Stimulated activated CD4-positive, alpha-beta T cell treated with anti-CD3 and anti-CD28 coated beads, TNF-alpha, amount 100 ng/mL, for 1 hour (primary cell): ENCODE measurements at places on chromosomes 6 and 20.
A peak's percentile ranks its signal among the peaks of the same experiment; 100 is the strongest.

GRCh38 chr20:6831461-6831860 is 64.0 kb downstream of the BMP2 start:
- no peak for DNase-seq

- DNase-seq, result no peak
These were observed 165.6 kb upstream of the PRSS16 start for GRCh38 chr6:27081931-27082330.

DNA sequence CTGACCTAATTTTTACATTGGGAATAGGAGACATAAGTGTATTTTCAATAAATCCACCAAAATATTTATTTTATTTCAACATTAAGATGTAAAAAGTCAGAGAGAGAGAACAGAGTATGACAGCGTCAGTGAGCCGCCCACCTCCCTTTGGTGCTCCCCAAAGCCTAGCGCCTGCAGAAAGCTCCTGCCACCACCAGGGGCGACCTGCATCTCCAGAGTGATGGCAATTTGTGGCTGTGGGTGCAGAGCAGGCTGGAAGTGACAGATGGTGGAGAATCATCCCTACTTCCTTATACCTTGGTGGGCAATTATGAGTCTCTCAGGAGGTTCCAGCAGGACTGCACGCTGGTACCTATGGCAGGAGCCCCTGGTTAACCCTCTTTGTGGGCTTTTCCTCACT is 87.3 kb downstream of the PTPRT start:
- DNase-seq, result no peak

DNA sequence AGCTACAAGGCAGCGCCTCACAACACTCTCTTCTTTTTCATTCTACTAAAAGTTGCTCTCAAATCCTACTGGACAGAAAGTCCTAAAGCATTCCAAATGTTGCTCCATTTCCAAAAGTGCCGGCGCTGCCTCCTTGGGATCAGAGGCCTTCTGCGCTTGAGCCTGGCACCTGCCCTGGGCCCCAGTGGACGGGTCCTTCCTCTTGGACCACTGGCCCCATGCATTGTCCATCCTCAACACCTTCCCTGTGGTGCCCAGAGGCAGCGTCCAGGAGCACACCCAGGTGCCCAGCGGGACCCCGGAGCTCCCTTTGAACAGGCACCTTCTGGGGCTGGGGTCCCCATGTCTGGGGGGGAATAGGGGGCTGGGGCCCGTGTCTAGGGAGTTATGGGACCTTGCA is 205.2 kb downstream of the ERMARD start:
- no peak for DNase-seq

GRCh38 chr6:11595903-11596302 is 58.4 kb downstream of the TMEM170B start:
- no peak for DNase-seq

GRCh38 chr6:105781248-105781647 is 304.9 kb upstream of the PRDM1 start:
- peak; percentile 58 for DNase-seq

DNA sequence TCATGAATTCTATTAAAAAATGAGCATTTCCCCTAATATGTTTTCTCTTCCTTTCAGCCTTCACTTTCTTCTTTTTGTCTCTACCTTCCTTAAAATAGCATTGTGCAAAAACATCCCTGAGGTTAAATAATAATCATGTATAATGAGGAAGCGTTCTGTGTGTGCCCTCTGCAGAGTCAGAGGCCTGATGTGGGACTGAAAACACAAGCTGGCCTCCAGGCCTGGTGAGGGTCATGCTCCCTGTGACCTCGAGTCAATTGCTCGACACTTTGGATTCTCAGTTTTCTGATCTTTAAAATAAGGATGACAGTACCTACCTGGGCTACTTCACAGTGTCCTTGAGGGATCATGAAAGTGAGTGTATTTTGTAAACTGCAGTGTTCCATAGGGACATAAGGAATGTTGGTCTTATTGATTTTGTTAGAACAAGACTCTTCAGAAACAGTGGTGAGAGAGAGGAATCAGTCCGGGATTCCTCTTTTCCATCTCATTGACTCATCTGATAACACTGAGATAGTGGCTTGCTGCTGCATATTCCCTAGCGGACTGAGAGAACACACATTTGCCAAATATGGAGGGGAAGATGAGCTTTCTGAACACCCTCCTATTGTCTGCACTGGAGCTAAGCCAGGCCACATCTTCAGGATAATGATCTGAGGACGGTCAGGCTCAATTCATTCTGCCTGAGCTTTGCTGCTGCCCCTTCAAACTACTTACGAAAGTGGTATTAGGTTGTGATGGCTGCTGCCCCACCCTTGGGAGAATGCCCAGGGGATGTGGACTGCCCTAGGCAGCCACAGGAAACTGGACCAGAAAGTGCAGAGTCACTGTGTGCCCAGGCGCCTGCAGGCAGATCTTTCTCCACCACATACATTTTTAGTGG is 39.6 kb upstream of the PDE7B start:
- no peak for DNase-seq

GRCh38 chr20:54625497-54625896 is 150.1 kb downstream of the DOK5 start:
- no peak for DNase-seq

- DNase-seq, result no peak
These were observed 462.5 kb upstream of the AGPAT4 start for GRCh38 chr6:161736326-161736725.

GRCh38 chr6:7974565-7974937 is 64.0 kb upstream of the TXNDC5 start:
- DNase-seq, result no peak

DNA sequence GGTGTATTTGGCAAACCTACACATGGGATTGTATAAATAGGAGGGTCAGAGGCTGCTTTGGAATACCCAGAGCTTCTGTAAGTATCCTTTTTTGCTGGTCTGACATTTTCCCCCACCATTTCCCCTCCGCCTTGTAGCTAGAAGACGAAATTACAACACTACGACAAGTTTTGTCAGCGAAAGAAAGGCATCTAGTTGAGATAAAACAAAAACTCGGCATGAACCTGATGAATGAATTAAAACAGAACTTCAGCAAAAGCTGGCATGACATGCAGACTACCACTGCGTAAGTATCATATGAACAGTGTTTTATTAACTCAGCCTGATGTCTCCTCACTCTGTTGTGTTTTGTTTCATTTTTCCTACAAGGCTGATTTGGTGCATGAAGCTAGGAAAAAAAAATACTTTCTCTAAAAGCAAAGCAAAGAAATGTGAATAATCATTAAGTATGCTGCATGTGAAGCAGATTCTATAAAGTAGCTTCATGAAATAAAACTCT is 72.7 kb downstream of the HDDC2 start:
- DNase-seq, result no peak

- DNase-seq, result peak; percentile 86
These were observed at the start of gene PPDPF for GRCh38 chr20:63520504-63520933. Gene PPDPF (plus strand): TSS chr20:63520765. CDS start chr20:63521309, 544 bp downstream.

- DNase-seq, result no peak
These were observed 150.0 kb upstream of the CST7 start for GRCh38 chr20:24798930-24799705.

DNA sequence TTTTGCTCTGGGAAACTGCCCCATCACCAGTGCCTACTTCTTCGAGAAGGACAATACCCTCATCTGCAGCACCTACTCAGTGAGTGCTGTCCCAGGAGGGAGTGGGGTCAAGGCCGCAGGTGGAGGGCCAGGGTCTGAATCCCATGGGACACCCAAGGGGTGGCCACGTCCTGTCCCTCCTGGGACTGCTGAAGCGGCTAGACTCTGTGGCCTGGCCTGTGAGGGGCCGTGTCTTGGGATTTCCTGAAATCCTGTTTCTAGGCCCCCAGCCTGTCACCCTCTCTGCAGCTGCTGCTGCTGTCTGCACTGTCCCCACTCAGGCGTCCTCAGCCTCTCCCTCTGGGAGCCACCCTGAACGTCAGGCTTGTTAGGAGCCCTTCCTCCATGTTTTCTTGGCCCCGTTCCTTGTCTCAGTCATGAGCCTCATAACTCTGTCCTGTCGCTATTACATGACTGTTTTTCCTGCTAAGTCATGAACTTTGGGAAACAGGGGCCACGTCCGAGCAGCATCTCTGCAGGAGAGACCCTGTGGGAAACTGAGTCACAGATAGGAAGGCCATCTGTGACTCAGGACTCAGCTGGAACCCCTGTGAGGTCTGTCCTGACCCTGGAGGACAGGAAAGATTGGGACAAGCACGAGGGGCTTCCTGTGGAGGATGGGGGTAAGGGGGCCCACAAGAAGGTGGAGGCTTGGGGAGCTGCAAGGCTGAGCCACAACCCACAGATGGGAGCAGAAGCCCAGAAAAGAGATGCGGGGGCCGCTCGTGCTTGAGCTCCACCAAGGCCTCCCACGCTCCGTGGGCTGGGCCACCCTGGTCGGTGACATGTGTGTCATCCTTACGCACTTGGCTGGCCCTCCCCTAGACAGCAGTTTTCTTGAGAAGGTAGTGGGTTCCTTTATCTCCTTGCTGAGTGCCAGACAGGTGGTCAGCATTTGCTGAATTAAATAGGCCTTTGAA is 49.9 kb downstream of the EFCAB8 start:
- no peak for DNase-seq

- no peak for DNase-seq
These were observed 84.7 kb upstream of the GJE1 start for GRCh38 chr6:142047934-142048592.

- no peak for DNase-seq
These were observed 11.0 kb downstream of the FRS3 start for GRCh38 chr6:41768545-41769308.

GRCh38 chr6:15881150-15881549 is 218.3 kb upstream of the DTNBP1 start:
- DNase-seq, result no peak

DNA sequence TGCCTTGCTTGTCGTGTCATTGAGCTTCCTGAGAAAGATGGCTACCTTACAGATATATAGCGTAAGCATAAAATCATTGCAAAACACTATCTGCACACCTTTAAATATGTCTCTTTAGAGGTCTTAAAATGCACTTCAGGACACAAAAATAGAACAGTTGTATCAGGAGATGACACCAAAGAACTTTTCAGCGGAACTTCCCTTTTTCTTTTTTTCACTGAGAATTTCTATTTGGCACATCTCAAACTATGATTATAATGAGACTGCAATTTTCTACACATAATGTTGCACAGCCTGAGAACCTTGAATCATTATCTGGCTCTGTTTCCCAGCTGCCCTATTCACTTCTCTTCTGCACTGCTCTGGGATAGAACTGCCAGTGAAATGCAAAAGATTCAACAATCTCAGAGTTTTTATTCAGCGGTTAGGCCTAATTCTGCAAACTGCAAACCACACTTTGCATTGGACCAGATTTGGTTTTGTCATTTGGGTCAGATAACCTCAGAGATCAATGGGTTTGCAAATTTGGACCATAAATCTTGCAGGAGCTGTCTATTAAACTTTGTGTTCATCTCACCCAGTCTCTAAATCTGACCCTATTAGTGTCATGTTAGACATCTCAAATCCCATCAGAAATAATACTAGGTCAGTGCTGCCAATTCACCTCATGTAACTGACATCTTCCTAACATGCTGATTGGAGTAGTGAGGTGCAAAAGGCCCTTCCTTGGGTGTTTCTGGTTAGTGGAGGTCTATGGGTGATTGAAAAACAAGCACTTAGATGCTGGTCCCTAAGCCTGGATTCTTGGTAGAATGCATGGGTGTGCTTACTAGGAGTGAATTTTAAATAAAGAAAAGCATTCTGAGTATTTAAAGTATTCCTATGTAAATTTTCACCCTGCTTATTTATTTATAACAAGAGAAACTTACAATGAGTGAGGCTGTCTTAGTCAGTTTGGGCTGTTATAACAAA is 382.7 kb downstream of the UTRN start:
- DNase-seq, result no peak

- DNase-seq, result no peak
These were observed 1.9 kb downstream of the POU3F2 start for GRCh38 chr6:98836025-98836961.

GRCh38 chr20:10584371-10584770 is 89.4 kb downstream of the JAG1 start:
- DNase-seq, result no peak

DNA sequence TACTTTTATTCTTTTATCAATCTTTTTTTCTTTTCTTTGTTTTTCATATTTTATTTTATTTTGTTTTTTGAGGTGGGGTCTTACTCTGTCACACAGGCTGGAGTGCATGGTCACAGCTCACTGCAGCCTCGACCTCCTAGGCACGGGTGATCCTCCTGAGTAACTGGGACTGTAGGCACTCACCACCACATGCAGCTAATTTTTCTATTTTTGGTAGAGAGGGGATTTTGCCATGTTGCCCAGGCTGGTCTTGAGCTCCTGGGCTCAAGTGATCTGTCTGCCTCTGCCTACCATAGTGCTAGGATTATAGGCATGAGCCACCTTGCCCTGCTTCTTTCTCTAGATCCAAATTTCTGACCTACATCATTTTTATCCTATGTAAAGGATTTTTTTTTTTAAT is 153.2 kb downstream of the CDKAL1 start:
- no peak for DNase-seq

DNA sequence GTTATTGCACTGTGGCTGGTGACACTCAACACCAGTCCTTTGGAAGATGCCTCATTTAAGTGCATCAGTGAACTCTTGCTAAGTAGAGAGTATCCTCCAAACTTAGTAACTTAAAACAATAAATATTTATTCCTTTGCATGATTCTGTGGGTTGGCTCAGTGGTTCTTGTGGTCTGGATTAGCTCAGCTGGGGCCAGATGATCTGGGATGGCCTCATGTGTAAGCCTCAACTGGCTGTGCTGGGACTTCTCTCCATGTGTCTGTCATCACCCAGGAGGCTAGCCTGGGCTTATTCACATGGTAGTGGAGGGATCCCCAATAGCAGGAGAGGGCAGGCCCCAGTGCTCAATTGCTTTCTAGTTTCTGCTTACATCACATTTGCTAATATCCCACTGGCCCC is 8.3 kb downstream of the LRRN4 start:
- no peak for DNase-seq

GRCh38 chr6:29917857-29918256 is 24.5 kb upstream of the HLA-A start:
- DNase-seq, result no peak

GRCh38 chr6:105620878-105621277 is 218.0 kb upstream of the PREP start:
- no peak for DNase-seq

- no peak for DNase-seq
These were observed 77.6 kb downstream of the PHACTR2 start for GRCh38 chr6:143755301-143755744.
